ENCODE measurements at places on chromosomes 7 and 10. TPM values are rescaled to one million over a fixed set of nuclear protein-coding genes. Genes with fewer than 3 reads are reported as not detected.

The C10orf53 gene
- not detected for total RNA-seq

GRCh38 chr10:58514111-58514770, 1.6 kb downstream of the BICC1 start:
- peak; percentile 7 for DNase-seq

The NAT16 gene
- total RNA-seq, result not detected

The PRKAR2B gene
- total RNA-seq, result 1.6 TPM

The FOXI2 gene
- not detected for total RNA-seq

The GBX1 gene
- total RNA-seq, result not detected

The ASZ1 gene
- total RNA-seq, result not detected

- no peak for DNase-seq
These were observed 26.7 kb upstream of the COL1A2 start for GRCh38 chr7:94367949-94368348.

The UNC5B gene
- 0.05 TPM for total RNA-seq

The NUTM2E gene
- not detected for total RNA-seq

The WDR86 gene
- 0.53 TPM for total RNA-seq

GRCh38 chr10:6350609-6351008, 147.9 kb downstream of the PFKFB3 start:
- DNase-seq, result peak; percentile 12

- DNase-seq, result no peak
These were observed 91.0 kb downstream of the ANKIB1 start for GRCh38 chr7:92336662-92337340.

- DNase-seq, result no peak
These were observed 216.4 kb downstream of the ELFN1 start for GRCh38 chr7:1886361-1887064.

The COL28A1 gene
- total RNA-seq, result 0.29 TPM

DNA sequence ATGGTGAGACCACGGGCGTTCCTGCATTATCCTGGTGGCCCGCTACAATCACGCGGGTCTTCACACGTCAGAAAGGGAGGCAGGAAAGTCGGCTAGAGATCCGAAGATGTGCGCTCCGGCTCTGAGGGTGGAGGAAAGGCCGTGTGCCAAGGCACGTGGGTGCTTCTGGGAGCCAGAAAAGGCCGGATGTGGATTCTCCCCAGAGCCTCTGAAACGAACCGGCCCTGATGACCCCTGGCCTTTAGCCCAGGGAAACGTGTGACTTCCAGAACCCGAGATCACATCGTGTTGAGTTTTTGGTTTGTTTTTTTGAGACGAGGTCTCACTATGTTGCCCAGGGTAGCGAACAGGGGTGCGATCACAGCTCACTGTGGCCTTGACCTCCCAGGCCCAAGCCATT, 244.2 kb downstream of the ELFN1 start:
- no peak for DNase-seq

DNA sequence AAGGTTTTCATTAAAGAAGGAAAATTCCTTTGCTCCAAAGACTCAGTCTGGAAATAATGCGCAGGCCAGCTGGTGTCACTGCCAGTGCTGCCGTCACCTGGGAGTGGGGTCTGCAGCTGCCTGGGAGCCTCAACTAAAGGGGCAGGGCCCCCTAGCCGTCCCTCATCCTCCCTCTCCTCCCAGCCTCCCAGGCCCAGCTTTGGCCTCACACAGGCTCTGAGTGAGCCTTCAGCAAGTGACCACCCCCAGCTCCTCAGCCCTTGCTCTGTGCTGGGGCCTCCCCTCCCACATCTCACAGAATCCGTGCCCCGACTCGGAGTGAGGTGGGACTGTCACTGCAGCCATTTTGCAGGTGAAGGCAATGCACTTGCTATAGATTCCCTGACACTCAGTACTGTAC, 11.1 kb upstream of the RET start:
- no peak for DNase-seq

DNA sequence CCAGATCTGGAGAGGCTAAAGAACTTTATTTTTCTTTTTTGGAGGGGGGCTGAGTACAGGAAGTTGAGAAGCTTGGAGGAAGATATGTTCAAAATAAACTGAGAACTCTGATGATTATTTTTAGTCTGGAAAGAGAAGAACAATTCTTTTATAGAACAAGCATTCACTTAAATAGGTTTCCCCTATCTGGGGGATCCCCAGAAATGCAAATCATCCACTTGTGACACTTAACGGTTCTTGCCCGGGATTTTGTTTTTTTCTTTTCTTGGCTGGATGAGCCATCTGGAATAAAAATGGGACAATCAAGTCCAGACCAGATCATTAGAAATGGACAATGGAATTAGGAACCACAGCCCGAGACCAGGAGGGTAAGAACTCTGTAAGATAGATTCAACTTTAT, 95.9 kb upstream of the EGR2 start:
- no peak for DNase-seq

GRCh38 chr7:83321011-83321410, 158.3 kb upstream of the PCLO start:
- no peak for DNase-seq

DNA sequence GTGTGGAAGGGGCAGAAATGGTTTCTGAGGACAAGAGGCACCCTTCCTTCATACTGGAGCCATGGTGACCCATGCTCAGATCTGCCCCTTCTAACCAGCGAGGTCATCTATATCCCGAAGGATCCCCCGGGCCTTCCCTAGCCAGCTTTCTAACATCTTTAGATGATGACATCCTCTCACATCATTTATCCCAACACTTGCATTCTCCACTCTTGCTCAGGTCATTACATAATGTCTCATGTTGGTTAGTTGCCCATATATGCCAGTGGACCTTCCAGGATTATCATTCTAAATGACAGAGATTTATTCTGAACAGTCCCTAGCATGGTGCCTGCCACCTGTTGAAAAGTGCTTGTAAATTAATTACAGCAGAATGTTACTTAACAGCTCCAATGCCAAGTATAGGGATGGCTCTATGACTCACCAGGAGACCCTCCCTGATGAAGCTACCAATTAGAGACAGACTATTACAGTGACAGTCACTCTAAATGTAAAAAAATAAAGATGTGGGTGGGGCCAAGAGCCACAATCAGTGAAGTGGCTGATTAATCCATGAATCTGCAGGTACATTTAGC, 22.6 kb upstream of the ABLIM1 start:
- DNase-seq, result no peak

DNA sequence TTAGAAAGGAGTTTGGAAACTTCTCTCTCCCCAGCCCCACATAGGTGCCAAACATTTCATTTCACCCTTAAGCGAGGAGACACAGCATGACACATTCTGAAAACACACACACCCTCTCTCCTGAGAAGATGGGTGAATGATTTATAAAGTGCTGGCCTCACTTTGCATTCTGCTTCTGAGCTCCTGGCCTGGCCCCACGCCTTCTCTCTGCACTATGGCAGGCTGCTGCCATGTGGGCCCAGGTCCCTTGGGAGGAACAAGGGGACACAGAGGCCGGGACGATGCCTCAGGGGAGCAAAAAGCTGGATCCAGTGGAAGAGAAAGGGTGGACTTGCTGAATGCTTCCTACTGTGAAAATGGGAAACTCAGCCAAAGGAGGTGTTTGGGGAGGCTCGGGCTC, 56.0 kb downstream of the CPXM2 start:
- DNase-seq, result no peak

- DNase-seq, result no peak
These were observed 269.6 kb upstream of the FZD1 start for GRCh38 chr7:90994601-90995000.

GRCh38 chr10:13642293-13642692, 55.5 kb downstream of the PRPF18 start:
- no peak for DNase-seq

The TRPV5 gene
- total RNA-seq, result 0.09 TPM

The ASAH2 gene
- 0.60 TPM for total RNA-seq

DNA sequence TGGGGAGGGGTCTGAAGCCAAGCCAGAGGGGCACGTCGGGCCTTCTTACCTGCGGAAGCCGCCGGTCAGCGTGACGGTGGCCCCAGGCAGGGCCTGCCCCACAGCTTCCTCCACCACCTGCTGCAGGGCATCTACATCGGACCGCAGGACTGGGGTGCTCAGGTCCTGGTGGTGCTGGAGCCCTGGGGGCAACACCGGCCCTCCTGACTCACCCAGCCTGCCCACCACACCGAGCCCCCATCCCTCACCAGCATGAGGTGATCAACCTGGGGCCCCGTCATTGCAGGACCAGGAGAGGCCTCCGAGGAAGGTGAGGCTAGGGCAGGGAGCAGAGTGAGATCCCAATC, 8.0 kb downstream of the POLM start:
- no peak for DNase-seq

- no peak for DNase-seq
These were observed 348.8 kb upstream of the C7orf33 start for GRCh38 chr7:148241700-148242293.

- no peak for DNase-seq
These were observed 319.4 kb upstream of the GALNT17 start for GRCh38 chr7:70812511-70812910.

The MGAM2 gene
- total RNA-seq, result 0.02 TPM

The ICA1 gene
- 4.6 TPM for total RNA-seq

The AUTS2 gene
- 2.9 TPM for total RNA-seq

GRCh38 chr10:91345716-91346115, 64.4 kb upstream of the HECTD2 start:
- DNase-seq, result no peak

The MINPP1 gene
- total RNA-seq, result 12.4 TPM

GRCh38 chr7:149727899-149728476, 45.4 kb downstream of the ZNF467 start:
- DNase-seq, result no peak

- DNase-seq, result no peak
These were observed 379.7 kb upstream of the ZMIZ1 start for GRCh38 chr10:78688901-78689583.

DNA sequence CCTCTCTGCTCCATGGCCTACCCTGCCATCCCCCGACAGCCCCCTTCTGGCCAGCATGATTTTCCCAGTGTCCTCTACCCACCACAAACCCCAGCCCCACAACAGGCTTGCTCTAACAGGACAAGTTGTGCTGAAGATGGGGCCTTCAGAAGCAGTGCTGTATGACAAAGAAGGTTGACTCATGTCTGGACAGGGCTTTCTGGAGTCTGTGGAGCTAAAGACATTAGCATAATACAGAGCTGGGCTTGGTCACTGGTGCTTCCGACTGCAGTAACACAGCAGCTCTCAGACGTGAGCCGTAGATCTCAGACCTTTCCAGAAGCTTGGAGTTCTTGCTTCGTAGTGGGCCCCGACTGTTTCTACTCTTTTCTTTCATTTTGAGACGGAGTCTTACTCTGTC, 100.5 kb downstream of the GTF2IRD1 start:
- DNase-seq, result no peak

The PCDH15 gene
- total RNA-seq, result not detected

The BTBD16 gene
- total RNA-seq, result not detected

DNA sequence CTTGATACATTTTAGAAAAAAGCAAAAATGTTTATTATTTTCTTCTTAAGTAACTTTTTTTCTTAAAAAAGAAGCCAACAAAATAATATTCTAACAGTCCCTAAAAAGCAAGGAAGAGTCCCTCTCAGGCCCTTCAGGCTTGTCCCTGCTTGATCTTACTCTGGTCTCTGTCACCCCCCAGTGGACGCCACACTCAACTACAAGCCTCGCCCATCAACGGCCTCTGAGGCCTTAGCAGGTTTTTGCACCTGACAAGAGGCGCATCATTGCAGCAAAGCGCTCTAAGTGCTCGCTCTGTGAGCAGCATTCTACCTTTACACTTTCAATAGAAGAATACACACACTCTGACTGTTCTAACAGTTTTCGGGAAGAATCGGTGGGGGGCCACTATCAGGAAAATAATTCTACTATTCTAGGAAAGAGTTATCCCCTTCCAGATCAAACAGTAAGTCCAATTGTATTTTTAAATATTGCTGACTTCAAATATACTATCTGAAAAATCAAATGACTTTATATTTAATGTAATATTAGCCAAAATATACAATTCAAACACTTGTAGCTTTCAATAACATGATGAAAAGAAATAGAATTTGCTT, 139.2 kb downstream of the USP6NL start:
- peak; percentile 79 for DNase-seq

DNA sequence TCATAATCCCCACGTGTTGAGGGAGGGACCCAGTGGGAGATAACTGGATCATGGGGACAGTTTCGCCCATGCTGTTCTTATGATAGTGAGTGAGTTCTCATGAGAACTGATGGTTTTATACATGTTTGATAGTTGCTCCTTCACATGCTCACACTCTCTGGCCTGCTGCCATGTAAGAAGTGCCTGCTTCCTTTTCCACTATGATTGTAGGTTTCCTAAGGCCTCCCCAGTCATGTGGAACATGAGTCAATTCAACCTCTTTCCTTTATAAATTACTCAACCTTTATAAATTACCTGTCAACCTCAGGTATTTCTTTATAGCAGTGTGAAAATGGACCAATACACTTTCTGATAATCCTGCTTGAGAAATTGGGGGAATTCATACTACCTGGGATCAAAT, 80.2 kb downstream of the ZNF37A start:
- no peak for DNase-seq

The CFAP43 gene
- total RNA-seq, result 0.31 TPM
